ENCODE measurements at places on chromosomes 4 and X.

DNA sequence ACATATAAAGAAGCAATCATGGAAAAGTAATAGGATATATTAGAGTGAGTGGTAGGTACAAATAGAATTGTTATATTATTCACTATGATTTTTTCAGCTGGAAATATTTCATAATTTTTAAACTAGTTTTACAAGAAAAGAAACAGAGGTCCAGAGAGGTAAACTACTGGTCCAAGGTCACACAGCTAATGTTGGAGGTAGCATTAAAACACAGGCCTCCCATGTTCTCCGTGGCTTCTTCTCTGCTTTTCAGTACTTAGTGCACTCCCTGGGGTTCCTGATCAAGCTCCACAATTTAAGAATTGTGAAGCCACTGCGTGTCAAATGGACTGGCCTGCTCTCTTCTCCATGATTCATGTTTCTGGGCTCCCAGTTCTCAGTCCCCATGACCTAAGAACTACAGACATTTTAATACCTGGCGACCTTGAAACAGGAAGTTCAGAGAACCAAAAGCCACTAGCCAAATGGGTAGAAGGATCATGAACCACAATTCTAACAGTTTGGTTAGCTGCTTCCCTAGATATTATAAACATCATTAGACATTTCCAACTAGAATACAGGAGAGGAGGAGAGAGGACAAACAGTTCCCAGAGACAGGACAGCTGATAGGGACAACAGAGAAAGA, 172.0 kb upstream of the KLF3 start:
- no peak for DNase-seq

- DNase-seq = no peak
Observed at GRCh38 chrX:2699959-2700358, 8.9 kb downstream of the CD99 start.

GRCh38 chr4:74555231-74555630, 110.3 kb downstream of the AREG start:
- peak; percentile 21 for DNase-seq

GRCh38 chr4:109410776-109411175, 22.8 kb upstream of the SEC24B start:
- no peak for DNase-seq

DNA sequence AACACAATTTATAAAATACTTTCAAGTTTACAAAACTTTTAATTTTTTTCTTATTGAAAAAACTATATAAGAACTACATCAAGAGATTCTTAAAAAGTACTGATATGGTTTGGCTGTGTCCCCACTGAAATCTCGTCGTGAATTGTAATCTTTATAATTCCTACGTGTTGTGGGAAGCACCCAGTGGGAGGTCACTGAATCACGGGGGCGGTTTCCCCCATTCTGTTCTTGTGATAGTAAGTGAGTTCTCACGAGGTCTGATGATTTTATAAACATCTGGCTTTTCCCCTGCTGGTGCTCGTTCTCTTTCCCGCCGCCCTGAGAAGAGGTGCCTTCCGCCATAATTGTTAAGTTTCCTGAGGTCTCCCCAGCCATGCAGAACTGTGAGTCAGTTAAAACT, 88.5 kb downstream of the FRAS1 start:
- peak; percentile 30 for DNase-seq

GRCh38 chr4:96326846-96327245, 487.0 kb downstream of the PDHA2 start:
- DNase-seq = no peak

DNA sequence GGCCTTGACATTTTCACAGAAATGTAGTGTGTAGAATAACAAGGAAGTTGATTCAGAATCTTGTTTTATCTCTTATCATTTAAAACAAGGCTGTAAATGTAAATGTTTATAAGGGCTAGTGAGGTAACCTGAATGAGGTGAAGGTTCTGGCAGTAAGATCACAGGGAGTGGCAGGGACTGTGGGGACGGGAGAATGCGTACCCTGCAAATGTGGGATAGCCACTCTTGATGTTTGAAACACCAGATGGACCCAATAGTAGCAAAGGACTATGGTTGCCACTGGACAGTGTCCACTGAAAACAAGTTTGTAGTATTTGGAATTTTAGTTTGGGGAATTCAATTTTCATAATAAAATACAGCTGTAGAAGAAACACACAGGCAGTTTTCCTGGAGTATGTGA, 155.3 kb downstream of the FHIP1A start:
- DNase-seq = no peak

- no peak for DNase-seq
Observed at GRCh38 chr4:113636438-113636818, 125.1 kb downstream of the CAMK2D start.

- DNase-seq = no peak
Observed at GRCh38 chrX:79369871-79370270, 2.7 kb upstream of the ITM2A start.

DNA sequence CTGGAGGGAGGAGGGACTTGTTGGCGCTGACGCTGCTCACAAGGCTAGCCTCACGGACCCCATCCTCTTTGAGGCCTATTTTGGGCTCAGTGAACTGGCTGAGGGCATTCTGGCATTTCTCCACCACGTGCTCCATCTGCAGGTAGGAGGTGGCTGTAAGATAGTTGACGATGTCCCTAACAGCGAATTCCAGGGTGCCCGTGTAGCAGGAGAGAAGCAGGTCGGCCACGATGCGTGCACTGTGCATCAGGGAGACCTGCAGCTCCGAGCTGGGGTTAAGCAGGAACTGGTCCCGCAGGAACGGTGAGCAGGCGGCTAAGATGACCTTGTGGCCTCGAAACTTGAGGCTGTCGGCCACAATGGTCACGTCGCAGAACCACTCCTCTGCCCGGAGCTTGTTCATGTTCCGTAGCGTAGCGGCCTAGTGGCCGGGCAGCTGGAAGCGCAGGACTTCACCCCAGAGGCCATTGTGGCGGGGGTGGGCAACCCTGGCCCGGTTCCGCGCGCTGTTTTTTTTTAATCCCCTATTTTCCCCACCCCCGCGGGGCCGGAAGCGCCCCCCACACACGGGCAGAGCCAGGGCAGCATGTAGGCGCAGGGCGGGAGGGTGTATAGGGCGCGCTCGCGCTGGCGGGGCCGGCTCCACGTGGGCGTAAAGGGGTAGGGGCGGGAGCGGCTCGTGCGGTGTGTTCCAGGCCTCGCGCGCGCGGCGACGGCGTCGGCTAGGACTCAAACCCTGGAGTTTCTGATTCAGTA, 73.2 kb downstream of the UBE2K start:
- no peak for DNase-seq

GRCh38 chr4:48120132-48120531, 13.9 kb downstream of the TXK start:
- DNase-seq = no peak

GRCh38 chr4:73911746-73912145, 42.6 kb downstream of the CXCL1 start:
- no peak for DNase-seq

GRCh38 chr4:6687947-6688878, 5.5 kb upstream of the S100P start:
- DNase-seq = no peak

DNA sequence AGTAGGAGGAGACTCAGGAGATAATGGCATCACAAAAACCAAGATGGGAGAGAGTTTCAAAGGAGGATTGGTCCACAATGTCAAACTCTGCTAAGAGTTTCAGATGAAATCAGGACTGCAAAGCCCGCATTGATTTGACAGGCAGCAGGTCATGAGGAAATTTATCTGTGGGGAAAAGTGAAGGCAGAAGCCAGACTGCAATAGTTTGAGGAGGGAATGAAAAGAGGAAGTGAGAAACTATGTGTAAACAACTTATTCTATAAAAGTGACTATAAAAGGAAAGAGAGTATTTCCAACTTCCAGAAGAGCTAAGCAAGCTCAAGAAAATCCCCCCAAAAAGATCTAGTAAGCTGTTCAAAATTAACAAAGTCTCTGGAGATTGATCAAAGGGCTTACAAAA, 66.3 kb upstream of the DGKK start:
- DNase-seq = no peak

DNA sequence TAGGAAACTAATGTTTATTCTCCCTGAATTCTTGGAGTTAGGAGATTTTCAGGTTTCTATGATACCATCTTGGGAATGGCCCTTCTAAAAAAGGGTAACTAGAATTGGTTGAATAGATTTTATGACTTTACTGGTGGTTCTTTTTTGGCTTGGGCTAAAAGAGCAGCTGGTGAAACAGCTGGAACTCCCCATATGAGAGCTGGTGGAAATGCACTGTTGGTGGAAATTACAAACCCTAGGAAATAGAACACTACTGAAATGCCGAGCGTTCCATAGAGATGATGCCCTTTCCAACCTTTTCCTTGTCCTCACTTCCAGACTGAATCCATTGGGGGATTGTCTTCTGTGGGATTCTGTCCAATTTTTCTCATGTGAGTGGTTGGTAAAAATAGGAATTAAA, 139.5 kb downstream of the STIM2 start:
- no peak for DNase-seq

GRCh38 chr4:123741906-123742305, 345.3 kb downstream of the SPRY1 start:
- no peak for DNase-seq

DNA sequence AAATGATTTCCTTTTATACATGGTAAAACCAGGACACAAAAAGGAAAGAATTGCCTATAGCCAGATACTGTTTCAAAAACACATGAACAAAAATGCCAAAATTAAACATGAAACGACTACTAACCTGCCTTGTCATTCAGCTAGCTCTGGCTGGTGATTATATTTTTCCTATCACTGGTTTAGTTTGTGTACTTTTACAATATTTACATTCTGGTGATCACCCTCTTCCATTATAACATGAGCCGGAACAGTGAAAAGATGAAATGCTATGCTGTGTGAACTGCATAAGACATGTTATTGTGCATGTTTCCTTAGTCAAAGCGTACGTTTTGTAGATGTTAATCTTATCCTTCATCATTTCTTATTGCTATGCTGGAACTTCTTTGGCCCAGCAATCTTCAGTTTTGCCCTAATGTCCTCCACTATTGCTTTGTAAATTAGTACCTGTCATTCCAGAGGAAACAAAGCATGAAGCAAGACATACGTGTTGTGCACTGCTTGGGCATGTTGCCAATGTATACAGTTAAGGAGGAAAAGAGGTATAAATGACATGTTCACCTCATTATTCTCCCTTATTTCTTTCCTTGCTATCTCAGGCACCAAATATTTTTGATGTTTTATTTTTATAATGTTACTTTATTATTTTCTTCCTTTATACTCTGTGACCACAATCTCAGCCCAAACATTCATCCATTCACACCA, 386.3 kb downstream of the ARHGAP24 start:
- no peak for DNase-seq

DNA sequence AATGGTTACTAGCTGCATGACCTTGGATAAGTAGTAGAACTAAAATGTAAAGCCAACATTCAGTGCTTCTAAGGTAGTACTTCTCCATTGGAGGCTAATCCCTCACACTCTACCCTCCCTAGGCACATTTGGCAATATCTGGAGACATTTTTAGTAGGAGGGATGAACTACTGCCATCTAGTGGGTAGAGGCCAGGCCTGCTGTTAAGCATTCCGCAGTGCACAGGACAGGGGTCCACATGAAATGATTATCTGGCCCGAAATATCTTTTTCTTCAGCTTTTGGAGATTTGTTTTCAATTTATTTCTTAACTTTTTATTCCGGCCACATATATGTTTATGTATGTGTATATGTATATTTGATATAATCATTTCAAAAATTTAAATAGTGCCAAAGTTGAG, 36.0 kb upstream of the SPANXC start:
- DNase-seq = no peak

DNA sequence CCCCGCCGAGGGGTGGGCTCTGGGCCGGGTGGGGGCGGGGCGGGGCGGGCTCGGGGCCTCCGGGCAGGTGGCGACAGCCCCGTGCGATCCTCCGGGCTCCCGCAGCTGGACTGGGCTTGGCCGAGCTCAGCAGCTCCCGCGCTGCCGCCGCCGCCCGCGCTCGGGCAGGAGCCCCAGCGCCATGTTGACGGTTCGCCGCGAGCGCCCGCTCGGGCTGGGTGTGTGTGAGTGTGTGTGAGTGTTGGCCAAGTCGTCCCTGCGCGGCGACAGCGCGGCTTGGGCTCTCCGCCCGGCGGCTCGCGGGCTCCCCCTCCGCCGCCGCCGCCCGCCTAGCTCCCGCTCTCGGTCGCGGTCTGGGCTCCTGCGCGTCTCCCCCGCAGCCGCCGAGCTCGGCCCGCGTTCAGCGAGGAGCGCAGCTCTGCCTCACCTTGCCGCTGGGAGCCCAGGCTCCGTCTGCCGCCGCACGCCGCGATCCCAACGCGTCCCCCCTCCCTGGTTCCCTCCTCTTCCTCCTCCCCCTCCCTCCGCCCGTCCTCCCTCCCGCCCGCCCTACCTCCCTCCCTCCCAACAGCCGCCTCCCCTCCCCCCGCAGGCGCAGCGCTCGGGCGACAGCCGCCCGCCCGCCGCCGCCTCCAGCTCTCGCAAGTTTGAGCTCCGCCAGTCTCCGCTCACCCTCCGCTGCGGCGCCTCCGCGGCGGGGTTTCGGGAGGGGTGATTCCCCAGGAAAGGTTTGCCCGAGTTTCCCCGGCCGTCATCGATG, at the start of gene BCOR:
BCOR (minus strand) TSS at position 455 of the 760 bp plus-strand sequence. CDS start 20,029 bp downstream, outside the sequence.
- DNase-seq = no peak

GRCh38 chrX:11998944-11999343, 139.3 kb upstream of the FRMPD4 start:
- no peak for DNase-seq

- DNase-seq = peak; percentile 75
Observed at GRCh38 chrX:46588263-46588662, 14.7 kb downstream of the CHST7 start.

DNA sequence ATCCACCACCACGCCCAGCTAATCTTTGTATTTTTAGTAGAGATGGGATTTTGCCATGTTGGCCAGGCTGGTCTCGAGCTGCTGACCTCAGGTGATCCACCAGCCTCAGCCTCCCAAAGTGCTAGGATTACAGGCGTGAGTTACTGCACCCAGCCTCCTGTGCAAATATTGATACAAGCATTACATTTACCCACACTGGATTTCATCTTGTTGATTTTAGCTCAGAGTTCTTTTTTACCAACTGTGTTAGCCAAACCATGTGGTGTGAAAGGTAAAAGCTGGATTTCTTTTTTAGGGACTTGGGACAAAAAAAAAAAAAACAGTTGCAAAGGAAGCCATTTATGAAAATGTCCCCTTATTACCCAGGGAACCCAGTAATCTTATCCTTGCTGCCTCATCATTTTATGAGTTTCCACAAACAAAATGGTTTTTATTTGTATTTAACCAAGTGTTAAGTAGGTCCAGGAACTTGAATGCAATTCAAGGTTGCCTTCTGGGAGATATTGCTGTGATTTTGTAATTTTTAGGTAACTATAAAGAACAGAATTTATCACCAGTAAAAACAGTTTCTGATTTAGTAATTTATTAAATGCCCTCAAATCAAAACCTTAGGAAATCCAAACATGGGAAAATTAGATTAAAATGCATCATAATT, 202.5 kb downstream of the PALLD start:
- no peak for DNase-seq

Measured in brain microvascular endothelial cell (primary cell).